CD4-positive, alpha-beta T cell (primary cell): ENCODE measurements at places on chromosomes 5 and 9.
A peak's percentile ranks its signal among the peaks of the same experiment; 100 is the strongest.

GRCh38 chr5:106127985-106128384 is 1542.8 kb downstream of the EFNA5 start:
- DNase-seq, result no peak

- DNase-seq, result no peak
Measured at GRCh38 chr9:130275156-130275555, 9.6 kb downstream of the HMCN2 start.

DNA sequence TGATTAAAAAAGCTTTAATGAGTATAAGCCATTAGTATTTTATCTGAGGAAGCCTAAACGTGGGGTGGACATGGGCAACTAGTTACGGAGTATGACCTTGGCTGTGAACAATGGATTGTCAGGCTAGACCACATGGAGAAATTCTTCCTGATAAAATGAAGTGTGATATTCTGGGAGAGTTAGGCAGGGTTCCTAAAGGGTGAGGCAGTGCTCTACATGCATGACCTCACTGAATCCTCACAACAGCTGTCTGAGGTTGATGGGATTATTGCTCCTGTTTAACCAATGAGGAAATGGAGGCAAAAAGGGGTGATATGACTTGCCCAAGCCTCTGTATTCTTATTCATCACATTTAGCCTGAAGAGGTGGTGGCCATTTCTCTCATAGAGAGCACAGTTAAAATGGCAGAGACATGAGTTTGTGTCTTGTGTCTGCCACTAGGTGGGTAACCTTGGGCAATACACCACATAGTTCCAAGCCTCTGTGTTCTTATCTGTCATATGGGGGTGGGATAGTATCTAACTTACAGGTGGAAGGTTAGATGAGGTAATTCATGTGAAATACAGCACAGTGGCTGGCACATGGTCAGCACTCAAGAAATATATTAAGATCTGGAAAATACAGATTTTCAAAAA is 96.1 kb upstream of the NR3C1 start:
- DNase-seq, result no peak

DNA sequence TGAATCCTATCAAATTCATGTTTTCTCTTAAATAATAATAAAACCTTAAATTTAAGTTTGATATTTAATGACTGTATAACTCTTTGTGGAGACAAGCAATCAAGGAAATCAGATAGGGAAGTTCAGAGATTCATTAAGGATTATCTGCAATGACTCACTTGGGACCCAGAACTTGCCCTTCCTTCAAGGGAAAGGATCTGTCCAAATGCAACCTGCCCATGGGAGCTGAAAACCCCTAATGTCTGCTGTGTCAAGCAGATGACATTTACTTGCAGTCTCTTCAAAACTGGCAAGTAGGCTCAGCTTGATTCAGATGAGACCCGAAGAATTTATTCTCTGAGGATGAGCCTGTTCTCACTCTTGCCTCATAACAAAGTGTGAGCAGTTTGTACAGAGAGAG is 1577.6 kb downstream of the EFNA5 start:
- no peak for DNase-seq

DNA sequence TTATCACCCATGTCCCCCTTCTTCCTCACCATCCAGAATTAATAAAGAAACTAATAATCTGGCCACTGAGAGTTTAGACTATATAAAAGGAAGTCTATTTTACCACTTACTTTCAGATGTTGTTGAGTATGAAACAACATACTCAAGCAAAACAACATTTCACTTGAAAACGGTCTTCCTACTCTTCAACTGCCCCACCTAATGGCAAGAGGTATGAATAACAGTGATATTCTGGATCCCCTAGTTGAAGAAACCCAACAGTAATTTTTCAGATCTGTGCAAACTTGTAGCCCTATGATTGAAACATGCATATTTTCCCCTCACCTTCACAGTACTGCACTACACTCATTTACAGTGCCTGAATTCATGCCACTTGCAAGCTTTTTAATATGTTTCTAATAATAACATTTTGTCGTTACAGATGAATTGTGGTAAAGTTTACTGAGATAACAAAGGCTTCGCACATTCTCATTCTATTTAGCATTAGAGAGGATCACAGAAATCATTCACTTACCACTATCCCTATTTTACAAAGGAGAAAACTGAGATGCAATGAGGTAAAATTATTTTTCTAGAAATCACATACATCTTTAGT is 267.9 kb upstream of the PDE4D start:
- no peak for DNase-seq

DNA sequence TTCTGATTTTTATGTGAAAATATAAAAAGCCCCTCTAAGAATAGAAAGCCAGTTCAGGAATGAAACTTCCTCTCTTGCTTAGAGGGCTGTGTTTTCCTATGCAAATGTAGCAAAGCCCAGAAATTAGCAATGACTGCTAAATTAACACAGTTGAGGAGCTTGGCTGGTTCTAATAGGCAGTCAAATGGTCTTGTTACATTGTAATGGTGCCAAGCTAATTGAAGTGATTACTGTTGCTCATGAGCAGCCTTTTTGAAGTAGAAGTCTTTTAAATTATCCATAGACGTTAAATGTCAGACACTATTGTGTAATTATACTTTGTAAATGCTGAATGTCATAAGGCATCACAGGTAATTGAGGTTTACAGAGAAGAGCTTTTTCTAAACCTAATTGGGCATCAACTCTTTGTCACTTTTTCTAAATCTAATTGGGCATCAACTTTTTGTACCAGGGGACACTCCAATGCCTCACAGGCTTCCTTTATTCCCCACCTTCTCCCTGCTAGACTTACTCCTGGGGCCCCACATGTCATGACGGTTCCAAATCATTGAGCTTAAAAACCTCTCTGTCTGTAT is 229.1 kb downstream of the PSAT1 start:
- no peak for DNase-seq

- DNase-seq, result no peak
Measured at GRCh38 chr5:135671966-135672365, 93.2 kb upstream of the CXCL14 start.

DNA sequence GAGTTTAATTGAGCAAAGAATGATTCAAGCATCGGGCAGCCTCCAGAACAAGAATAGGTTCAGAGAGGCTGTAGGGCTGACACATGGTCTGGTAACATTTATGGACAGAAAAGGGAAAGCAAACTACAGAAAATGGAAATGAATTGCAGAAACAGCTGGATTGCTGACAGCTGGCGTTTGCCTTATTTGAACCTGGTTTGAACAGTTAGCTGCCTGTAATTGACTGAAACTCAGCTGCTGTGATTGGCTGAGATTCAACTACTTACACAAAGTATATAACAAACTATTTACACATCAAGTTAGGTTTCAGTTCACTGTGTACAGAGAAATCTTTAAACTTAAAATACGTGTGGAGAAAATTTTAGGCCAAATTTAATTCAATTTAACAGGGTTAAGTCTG is 441.7 kb downstream of the PRELID2 start:
- no peak for DNase-seq

DNA sequence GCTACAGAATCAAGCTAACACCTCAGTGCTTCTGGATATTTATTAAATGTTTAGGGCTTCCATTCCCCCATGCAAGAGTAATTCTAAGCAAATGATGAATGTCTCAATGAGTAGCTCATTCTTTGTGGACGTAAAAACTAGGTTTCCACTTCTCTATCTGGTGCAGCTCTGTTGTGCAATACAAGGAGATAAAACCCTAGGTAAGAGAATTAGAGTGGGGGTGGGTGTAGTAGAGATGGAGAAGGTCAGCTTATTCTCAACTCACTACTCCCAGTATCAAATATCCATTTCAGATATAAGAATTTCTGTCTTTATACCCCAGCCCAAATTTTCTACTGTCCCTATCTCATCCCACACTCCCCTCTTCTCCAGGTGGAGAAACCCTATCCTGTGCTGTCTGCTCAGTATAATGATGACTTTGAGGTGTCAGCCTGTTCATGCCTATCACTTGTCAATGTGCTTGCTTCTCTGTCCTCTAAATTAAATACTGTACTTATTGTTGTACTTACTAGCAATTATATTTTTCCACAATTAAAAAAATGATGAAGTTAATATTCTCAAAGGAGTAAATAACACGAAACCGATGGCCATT is 4.3 kb upstream of the FYB1 start:
- DNase-seq, result no peak

GRCh38 chr9:100425758-100426157 is 1.2 kb upstream of the MSANTD3 start:
- no peak for DNase-seq

GRCh38 chr5:93034621-93035590 is 546.1 kb downstream of the NR2F1-AS1 start:
- no peak for DNase-seq

DNA sequence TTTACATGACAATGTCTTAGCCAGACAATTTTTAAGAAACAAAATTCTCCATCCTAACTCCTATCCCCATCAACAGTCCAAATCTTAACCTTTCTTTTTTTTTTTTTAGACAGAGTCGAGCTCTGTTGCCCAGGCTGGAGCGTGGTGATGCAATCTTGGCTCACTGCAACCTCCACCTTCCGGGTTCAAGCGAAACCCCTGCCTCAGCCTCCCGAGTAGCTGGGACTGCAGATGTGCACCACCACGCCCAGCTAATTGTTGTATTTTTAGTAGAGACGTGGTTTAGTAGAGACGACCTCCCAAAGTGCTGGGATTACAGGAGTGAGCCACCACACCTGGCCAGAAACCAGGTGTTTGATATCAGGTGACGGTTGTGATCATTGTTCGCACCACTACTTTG is 10.2 kb downstream of the ABL1 start:
- DNase-seq, result no peak

DNA sequence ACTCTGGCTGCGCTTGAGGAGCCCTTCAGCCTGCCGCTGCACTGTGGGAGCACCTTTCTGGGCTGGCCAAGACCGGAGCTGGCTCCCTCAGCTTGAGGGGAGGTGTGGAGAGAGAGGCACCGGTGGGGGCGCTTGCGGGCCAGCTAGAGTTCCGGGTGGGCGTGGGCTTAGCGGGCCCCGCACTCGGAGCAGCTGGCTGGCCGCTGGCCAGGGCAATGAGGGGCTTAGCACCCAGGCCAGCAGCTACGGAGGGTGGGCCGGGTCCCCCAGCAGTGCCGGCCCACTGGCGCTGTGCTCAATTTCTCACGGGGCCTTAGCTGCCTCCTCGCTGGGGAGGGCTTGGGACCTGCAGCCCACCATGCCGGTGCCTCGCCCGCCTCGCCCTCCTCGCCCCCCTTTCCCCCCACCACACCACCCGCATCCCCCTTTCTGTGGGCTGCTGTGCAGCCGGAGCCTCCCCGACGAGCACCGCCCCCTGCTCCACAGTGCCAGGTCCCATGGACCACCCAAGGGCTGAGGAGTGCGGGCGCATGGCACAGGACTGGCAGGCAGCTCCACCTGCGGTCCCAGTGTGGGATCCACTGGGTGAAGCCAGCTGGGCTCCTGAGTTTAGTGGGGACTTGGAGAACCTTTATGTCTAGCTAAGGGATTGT is 954.5 kb downstream of the DTWD2 start:
- DNase-seq, result no peak

GRCh38 chr9:4832786-4833579 is 40.2 kb downstream of the RCL1 start:
- no peak for DNase-seq

DNA sequence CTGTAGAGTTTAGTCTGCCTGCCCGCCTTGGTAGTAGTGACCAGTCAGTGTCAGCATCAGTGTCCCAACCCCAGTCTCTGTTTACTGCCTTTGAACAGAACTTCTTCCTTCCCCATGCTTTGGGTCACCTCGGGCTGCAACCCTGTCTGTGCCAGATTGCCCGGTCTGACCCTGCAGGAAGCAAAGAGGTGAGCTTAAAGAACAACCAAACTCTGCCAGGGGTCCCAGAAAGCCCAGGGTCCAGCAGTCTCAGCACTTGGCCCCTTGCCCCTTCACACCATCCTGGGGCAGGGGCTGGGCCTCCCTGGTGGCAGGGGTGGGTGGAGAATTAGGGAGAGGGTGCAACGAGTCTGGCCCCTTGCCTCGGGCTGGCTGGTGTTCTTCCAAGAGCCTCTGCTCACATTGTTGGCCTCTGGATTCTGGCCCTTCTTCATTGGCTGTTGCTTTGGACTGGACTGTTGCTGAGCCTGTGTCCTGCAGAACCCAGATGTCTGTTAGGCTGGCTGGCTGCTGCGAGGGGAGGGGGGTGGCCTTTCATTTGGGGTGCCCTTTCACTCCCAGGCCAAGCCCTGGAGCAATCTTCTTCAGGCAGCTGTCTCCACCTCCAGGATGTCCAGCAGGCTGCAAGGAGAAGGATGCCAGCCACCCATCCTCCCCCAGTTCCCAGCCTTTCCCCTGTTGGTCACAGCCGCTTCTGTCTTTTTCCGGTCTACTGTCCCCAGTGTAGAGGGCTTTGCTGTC is 51.2 kb downstream of the SAR1B start:
- DNase-seq, result no peak

- no peak for DNase-seq
Measured at GRCh38 chr9:96164268-96164683, 137.7 kb downstream of the HSD17B3 start.

DNA sequence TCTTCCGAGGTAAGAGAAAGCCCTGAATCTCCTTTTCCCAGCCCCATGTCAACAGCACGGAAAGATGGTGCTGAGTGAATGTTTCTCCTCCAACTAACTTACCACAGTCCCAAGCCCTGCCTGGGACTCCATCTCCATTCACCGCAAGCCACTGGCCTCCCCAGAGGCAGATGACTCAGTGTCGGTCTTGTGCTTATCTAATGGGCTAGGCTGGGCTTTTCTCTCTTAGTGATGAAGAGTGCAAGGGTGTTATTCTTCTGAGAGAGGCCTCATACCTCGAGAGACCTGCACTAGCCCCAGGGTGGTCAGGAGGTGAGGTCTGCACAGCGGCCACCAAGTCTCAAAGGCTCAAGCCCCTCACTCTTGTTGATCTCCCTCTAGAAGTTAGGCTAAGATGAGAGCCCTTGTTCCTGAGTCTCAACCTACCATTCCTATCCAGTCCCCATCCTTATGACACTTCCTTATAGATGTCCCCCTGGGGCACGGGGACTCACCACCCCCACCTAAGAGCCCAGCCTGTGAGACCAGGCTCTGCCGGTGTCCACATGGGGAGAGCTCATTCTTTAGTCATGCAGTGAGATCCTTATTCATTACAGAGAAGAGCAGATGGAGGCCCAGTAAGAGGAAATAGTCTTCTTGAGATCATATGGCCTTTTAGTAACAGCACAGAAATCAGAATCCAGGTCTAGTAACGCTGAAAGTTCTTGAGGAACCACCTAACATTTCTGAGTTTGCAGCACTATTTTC is 127.0 kb downstream of the SAXO1 start:
- no peak for DNase-seq

DNA sequence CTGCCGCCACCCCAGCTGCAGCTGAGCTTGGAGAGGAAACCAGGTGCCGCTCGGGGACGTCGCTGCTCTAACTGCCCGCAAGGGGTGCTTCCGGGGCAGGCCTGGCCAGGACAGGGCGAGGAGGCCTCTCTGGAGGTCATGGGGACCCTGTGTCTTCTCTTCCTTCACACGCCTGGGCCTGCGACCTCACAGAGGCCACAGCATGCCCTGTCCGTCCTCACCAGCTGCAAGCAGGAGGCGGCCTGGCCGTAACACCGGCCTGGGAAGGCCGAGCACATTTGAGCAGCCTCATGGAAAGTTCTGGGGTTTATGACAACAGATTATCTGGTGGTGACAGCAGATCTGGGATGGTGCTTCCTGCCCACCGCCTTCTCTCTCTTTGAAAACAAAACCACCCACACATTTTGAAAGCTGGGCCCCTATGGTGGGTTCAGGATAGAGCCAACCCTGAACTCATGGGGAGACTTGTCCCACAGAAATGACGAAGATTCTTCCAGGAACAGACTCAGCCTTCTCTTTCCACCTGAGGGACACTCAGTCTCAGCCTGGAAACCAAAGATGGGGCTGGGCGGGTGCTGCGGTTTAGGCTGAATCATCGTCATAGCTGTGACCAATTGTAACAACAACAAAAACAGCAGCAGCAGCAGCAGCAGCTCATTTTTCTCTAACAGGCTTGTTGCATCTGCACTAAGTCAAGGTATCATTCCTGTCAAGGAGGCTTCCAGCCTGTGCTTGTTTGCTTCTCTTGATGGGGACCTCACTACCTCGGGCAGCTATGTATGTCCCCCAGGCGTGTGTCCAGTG is 99.6 kb upstream of the RAPGEF1 start:
- DNase-seq, result peak; percentile 53
